ENCODE measurements at places on chromosomes 12 and 14. TPM values are rescaled to one million over a fixed set of nuclear protein-coding genes. Genes with fewer than 3 reads are reported as not detected.

DNA sequence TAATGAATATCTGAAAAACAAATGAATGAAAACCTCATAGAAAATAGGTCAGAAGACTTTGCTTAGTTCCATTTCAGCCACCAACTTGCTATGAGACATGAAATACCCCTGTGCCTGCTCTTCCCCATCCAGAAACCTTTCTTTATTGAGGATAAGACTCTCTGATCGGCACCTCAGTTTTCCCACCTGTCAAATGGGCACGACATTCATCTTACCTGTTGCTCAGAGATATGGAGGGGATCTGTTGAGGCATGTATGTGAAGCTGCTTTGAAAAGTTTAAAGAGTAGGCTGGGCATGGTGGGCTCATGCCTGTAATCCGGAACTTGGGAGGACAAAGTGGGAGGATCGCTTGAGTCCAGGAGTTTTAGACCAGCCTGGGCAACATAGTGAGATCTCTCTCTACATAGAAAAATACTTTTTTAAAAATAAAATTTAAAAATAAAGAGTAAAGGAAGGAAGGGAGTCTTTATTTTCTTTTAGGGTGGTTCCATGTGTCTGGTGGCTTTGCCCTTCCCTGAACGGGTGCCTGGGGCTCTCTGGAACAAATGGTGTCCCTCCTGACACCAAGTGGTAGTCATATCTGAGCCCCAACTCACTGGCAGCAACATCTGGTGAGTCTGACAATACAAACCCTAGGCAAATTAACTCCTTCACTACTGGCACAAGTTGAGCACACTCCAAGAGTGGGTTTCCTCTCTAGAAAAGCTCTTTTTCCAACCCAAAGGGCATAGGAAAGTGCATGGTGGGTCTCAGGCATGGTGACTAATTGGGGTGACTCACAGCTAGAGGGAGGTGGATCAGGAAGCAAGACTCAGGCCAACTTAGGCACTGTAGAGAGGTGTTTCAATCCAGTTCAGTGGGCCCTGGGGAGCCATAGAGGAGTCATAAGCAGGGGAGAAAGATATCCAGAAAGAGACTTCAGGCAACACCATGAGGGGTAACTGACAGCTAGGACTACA is 42.1 kb downstream of the MAP1LC3B2 start:
- H3K36me3 ChIP-seq, result no peaks in the 10 kb centered on the region
- H3K4me3 ChIP-seq, result no peak overlapping the region
- H3K4me1 ChIP-seq, result peaks cover 4% of the 10 kb centered on the region

- no peak for DNase-seq
- no peak overlapping the region for H3K27ac ChIP-seq
- H3K27me3 ChIP-seq, result no peaks in the 10 kb centered on the region
Observed at GRCh38 chr12:93514853-93515252, 47.5 kb downstream of the MRPL42 start.

- no peak overlapping the region for H3K4me3 ChIP-seq
- no peaks in the 10 kb centered on the region for H3K27me3 ChIP-seq
- no peaks in the 10 kb centered on the region for H3K36me3 ChIP-seq
- DNase-seq, result no peak
Observed at GRCh38 chr14:89616852-89617341, 199.9 kb upstream of the FOXN3 start.

The C1QL4 gene
- total RNA-seq, result not detected

The FAM177A1 gene
- total RNA-seq, result 74.1 TPM
